ENCODE measurements at places on chromosomes 1 and 21.

GRCh38 chr1:21672478-21673276 lies 3.5 kb upstream of the RAP1GAP start:
- DNase-seq: no peak

- no peak for DNase-seq
Observed at GRCh38 chr21:19218163-19218562, 814.6 kb upstream of the TMPRSS15 start.

DNA sequence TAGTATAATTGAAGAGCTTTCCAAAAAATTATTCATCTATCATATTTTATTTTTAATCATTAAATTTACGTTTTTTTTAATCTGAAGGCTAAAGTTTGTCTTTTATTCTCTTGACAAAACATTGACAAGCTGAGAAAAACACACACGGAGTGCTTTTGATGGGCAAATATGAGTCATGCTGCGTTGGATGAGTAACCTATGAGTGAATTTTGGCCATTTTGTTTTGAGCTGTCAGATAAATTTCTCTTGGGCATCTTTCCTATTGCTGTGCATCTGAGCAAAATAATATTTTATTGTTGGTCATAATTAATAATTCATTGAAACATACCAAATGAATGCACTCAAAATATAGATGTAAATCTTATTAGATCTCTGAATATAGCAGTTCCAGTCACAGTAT lies 1144.1 kb upstream of the ADGRL2 start:
- no peak for DNase-seq

- no peak for DNase-seq
Observed at GRCh38 chr1:200267937-200268336, 141.9 kb downstream of the ZNF281 start.

- no peak for DNase-seq
Observed at GRCh38 chr1:7315316-7315715, 455.8 kb upstream of the VAMP3 start.

GRCh38 chr1:23224739-23225648 lies 7.7 kb upstream of the HTR1D start:
- DNase-seq: no peak

DNA sequence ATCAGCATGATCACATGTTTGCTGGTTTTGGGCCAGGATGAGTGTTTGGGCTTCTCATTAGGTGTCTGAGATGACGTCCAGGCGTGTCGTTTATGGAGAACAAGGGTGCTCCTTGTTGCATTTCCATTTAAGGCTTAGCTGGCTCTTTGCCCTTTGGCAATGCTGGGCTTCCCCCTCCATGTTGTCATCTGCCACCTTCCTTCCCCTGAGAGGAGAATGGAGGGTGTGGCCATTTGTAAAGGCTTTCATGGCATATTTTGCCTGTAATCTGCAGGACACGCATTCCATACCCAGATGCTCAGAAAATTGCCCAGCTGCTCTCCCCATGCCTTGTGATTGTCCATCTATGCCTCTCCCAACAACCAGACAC lies 27.7 kb downstream of the PKP1 start:
- no peak for DNase-seq

DNA sequence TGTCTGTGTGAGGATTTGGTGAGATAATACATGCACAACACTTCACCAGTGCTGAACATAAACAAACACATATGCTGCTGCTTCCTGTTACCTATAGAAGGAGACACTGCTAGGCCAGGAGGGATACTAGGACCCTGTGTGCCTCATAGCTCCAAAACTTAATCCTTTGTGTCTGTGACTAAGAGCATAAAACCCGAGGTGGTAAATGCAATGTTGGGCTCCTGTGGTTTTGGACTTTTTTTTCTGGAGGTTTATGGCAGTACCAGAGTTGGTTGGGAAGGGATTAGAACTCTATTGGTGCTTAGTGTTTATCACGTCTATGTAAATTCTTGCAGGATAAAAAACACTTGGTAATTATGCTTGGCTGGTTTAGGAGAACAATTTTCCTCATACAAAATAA lies 122.9 kb downstream of the NUF2 start:
- no peak for DNase-seq

DNA sequence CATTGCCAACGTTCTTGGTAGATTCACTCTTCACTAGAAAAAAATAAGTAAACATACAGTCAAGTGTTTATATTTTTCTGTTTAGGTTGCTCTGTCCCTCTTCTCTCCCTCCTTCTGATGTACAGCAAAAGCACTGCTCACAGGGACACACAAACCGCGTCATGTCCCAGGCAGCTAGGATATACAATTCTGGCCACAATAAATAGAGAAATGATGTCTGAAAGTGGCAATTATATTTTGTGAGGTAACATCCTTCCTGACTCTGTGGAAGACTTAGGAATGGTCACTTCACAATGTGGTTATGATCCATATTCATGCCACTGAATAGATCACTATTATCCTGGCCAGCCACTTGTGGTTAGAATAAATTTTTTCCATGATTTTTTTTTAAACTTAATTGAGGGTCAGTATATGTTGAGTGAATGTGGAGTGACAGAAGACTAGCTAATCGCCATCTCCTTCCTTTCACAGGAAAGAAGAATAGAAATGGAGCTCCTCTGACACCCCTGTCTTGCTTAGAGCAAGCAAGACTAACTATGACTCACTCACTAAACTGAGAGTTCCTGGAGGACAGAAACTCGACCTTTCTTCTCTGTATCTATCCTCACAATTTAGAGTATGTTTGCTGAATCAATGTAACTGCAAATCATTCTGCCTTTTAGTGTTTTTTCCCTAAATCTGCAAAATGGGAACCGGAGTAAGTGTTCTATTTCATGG lies 54.0 kb downstream of the ZNHIT6 start:
- no peak for DNase-seq

DNA sequence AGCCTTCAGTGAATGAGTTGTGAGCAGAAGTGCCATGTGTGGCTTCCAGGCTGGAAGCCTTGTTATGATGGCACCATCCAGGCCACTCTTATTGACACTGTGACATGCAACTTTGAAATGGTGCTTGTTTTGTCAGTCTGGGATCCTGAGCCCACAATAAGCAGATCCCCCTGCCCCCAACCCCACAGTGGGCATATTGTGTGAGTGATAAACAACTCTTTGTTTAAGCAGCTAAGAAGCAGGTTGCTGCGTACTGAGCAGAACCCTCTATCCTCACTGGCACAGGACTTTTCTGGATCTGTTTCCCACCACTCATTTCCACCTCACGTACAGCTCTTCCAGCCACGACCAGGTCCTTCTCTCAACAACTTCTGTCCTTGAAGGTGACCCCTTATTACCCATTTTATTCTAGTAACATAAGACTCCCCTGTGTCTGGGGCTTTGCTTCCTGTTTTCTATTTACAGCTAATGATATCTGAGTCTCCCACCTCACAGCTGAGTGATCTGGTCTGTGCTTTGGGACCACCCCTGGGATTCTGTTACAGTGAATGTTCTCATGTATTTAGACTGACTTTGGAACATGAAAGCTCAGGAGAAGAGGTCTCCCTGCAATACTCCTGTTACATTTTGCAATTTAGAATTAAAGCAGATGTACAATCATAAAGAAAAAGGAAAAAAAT lies 375.5 kb downstream of the PCP4 start:
- DNase-seq: no peak

- no peak for DNase-seq
Observed at GRCh38 chr1:172863031-172863430, 187.7 kb downstream of the TNFSF18 start.

DNA sequence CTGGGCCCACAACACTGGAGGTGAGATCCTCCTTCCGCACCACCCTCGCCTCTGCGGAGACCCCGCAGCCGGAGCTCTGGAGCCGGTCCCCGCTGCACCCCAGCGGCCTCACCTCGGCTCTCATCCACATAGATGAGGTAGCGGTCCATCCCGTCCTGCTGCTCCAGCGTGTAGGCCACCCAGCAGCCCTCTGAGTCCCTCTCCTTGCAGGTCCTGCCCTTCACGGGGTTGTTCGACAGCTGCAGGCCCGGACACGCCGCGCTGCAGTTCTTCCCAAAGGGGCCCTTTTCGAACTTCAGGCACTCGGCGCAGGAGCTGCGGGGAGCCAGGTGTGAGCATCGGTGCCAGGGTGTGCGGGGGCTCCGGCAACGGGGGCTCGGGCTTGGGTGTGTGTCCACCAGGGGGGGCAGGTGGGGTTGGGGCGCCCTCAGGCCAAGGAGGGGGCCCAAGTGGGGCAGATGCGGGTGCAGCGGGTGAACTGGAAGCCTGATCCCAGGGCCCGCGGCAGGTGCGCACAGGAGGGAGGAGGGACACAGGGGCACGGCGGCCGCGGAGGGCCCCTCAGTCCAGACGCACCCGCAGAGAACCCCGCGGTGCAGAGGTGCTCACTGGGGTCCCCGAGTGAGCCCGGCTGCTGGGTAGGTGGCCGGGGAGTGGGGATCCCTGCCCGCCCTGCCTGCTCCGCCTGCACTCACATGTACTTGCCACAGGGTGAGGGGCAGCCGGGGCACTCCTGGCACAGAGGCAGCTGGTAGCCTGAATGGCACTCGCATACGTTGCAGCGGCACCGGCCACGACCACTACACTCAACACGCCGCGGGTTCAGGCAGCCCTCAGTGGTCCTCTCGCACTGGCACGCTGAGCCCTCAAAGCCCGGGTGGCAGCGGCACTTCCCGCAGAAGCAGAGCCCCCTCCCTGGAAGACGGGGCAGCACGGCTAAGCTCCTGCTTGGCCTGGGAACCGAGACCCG lies 15.4 kb upstream of the PTTG1IP start:
- no peak for DNase-seq

DNA sequence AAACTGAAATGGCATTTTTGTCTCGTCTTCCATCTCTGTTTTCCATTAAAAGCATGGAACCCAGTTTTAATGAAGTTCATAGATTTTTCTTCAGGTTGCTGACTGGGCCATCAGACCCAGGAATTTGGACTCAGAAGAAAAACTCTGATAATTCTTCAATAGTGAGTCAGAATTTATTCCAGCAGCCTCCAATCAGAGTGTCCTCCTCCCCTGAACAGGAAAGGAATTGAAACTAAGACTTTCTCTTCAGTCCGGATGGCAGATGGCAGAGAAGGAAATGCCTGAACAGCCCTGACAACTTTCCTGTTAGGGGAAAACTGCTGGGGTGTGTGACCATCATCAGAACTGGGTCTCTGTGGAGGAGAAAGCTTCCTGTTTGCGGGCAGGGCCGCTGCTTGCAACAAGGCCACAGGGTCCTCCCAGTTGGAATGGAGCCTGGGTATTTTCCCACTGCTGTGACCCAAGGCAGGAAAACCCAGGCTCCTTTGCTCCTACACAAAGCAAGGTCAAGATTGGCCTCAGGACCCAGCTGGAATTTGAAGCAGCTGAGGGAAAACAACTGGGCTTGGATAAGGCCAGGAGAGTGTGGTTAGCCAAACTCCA lies 20.7 kb downstream of the CD34 start:
- DNase-seq: no peak

DNA sequence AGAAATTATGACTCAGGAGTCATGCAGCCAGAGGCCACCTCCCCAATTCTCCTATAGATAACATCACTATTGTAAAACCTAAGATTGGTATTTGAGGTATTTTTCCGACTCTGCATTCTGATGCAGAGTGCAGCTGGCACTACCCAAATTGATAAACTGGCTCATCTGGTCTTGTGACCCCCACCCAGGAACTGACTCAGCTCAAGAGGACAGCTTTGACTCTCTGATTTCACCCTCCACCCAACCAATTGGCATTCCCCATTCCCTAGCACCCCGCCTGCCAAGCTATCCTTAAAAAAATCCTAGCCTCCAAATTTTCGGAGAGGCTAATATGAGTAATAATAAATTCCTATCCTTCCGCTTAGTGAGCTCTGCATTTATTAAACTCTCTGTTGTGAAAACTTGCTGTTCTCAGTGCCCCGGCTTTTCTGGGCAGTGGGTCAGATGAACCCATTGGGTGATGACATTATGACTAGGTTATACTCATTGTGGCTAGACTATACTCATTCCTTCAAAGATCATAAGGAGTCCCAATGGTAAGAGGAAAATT lies 39.4 kb upstream of the EPS15 start:
- DNase-seq: no peak

DNA sequence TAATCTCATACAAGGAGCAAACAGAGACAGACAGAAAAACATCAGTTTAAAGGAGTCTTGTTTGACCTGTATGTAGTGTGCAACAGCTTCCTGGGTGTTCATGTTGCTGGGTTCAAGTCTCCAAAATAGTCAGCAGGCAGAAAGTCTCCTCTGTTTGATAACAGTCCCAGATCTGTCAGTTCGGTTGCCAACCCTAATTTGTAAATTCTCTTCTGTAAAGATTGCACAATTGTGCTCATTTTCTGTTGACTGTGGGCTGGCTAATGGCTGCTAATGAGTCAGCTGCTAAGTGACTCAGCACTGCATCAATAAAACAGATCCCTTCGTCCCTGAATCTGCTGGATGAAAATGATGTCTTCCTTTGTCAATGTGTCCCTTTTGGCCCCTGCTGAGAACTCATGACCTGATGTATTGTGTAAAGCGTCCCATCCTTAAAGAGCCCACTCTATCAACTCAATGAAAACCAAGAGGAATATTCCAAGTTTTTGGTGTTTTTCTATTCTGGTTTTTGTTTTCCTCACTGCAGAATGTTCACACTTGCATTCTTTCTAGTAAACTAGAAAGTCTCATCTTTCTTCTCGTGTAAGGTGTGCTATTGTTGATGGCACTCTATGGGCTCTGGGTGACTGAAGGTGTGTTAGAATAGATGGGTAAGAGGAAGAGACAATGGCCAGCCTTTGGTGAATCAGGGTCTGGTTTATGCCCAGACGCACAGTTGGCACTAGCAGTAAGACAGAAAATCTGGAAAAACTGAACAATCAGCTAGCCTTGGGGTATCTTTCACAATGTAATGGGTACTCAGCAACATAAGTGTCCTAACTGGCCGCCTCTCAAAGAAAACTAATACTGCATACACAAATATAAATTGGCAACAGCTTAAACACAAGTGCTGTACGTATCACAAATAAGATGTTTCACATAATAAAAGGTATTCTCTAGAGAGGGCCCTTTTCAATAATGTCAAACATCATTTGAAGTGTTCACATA lies 75.1 kb upstream of the SIPA1L2 start:
- DNase-seq: no peak

GRCh38 chr1:44418022-44418673 lies 13.1 kb downstream of the RNF220 start:
- no peak for DNase-seq
